ENCODE measurements at places on chromosomes 12 and 14.

GRCh38 chr12:24462946-24463345 is 486.0 kb downstream of the BCAT1 start:
- no peak for DNase-seq

DNA sequence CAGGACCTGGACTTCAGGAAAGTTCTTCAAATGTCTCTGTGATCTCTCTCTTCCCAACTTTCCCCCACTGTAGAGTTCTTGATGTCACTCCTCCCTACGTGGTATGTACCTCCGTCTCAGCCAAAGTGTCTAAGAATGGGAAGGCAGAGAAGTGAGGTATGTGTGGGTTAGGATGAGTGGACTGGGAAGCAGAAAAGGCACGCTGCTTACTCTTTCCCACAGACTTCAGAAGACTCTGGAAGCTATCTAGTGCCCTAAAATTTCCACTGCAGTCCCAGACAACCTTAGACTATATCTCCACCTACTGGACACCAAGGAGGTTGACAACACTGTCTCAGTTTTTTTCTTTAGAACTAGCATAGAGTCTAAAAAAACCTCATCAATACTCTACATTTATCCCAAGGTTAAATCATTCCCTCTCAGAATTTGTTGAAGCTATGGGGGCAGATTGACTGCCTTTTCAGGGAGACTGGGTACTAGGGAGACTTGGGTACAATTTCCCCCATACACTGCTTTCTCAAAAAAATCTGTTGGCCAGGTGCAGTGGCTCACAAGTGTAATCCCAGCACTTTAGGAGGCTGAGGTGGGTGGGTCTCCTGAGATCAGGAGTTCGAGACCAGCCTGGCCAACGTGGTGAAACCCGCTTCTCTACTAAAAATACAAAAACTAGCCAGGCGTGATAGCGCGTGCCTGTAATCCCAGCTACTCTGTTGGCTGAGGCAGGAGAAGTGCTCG is 20.6 kb upstream of the ITGA5 start:
- peak; percentile 87 for DNase-seq

DNA sequence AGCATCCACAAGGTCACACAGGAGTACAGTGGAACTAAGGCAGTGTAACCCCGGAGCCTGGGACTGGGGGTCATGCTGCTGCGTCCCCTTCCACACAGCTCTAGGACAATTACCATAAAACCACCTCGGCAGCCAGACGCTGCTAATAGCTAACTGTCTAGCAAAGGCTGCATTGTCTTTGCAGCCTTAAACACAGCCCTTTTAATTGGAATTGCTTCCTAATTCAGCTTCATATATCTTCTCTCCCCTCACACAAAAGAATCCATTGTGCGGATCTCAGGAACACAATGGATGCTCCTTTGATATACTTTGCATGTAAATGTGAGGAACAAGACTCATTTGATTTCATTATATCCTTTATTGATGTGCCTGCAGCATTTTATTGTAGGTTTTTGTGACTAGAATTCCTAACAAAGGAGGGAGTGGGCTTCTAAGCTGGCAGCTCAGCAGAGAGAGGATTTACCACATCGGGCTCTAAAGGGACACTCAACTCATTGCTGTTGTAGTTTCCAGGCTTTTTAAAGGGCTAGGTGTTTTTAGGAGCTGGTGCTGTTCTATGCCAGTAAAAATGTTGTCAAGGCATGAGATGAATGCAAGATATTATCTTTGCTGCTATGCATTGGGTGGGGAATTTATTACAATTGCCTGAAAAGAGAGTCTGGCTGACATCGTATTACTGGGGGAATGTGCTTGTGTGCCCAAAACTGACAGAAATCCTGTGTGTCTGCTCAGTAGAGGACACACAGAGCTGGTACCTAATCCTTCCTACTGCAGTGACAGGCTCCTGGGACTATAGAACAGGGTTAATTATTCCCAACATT is 30.4 kb upstream of the DACT1 start:
- DNase-seq, result no peak

- DNase-seq, result peak; percentile 75
These were observed at the start of gene SDS for GRCh38 chr12:113403435-113404415. Gene SDS (minus strand): TSS chr12:113403887. CDS start chr12:113399708, 4,179 bp downstream.

GRCh38 chr12:113762155-113762881 is 203.8 kb downstream of the RBM19 start:
- no peak for DNase-seq

DNA sequence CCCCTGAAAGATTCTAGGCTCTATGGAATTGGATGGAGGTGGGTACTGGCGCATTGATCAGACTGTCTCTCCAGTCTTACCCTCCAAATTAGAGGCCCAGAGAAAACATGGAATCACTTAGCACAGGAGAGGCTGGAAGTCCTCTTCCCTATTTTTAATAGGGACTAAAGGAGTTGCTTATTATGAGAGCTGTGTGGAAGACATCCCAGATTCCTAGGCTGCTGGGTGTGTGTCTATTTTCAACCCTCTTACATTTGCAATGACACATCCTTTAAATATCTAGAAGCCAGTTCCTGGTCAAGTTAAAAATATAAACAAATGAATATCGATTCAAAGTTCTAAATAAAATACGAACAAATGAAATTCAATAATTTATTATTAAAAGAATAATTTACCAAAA is 58.3 kb upstream of the ARID2 start:
- no peak for DNase-seq

- no peak for DNase-seq
These were observed 306.2 kb downstream of the GALC start for GRCh38 chr14:87686746-87687145.

DNA sequence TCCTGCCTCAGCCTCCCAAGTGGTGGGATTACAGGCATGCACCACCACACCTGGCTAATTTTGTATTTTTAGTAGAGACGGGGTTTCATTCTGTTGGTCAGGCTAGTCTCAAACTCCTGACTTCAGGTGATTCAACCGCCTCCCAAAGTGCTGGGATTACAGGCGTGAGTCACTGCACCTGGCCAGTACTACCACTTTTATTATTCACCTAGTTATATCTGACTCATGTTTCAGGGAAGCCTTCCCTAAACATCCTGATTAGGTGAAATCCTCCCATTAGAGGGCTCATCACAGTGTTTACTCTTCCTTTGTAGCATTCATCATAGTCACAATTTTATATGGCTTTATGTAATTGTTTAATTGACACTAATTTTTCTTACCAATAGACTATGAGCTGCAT is 295.3 kb upstream of the SOX5 start:
- DNase-seq, result no peak

- no peak for DNase-seq
These were observed 3.0 kb upstream of the BLOC1S1 start for GRCh38 chr12:55712700-55713415.

GRCh38 chr12:106585105-106585520 is 2.3 kb downstream of the RFX4 start:
- no peak for DNase-seq

DNA sequence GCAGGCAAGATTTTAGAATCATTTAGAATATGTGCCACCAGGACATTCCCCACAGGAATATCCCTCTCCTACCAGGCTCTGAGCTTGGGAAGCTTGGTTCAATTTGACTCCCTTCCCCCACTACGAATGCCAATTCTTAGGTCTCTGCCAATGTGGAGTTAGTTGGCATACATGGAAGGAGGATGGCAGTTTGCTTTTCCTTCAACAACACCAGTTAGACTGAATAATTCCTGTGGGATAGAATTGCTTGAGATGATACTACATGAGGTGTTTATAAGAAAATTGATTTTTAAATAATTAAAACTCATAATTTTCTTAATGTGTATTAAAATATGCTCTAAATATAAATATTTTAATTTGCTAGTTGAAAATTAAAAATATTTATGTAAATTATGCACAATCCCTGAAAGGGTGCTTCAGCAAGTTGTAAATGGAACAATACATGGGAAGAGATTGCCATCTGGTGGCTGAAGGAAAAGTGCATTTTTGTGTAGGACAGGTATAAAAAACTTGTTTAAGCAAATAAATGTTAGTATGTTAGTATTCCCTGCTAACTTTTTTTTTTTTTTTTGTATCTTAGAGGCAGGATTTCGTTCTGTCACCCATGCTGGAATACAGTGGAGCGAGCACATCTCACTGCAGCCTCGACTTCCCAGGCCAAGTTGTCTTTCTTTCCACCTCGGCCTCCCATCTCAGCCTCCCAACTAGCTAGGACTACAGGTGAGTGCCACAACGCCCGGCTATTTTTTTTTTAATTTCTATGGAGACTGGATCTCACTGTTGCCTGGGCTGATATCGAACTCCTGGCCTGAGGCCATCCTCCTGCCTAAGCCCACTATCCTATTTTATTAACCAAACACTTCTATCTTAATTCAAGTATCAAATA is 25.8 kb upstream of the STRAP start:
- DNase-seq, result peak; percentile 27

- DNase-seq, result no peak
These were observed 3.1 kb downstream of the ARID4A start for GRCh38 chr14:58301416-58301815.

DNA sequence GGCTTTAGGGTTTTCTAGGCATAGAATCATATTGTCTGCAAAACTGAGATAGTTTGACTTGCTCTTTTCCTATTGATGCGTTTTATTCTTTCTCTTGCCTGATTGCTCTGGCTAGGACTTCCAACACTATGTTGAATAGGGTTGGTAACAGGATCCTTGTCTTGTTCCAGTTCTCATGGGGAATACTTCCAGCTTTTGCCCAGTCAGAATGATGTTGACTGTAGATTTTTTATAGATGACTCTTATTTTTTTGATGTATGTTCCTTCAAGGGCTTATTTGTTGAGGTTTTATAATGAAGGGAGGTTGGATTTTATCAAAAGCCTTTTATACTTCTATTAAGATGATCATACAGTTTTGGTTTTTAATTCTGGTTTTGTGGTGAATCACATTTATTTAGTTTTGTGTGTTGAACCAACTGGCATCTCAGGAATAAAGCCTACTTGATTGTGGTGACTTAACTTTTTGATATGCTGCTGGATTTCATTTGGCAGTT is 478.2 kb downstream of the TMEM117 start:
- no peak for DNase-seq

DNA sequence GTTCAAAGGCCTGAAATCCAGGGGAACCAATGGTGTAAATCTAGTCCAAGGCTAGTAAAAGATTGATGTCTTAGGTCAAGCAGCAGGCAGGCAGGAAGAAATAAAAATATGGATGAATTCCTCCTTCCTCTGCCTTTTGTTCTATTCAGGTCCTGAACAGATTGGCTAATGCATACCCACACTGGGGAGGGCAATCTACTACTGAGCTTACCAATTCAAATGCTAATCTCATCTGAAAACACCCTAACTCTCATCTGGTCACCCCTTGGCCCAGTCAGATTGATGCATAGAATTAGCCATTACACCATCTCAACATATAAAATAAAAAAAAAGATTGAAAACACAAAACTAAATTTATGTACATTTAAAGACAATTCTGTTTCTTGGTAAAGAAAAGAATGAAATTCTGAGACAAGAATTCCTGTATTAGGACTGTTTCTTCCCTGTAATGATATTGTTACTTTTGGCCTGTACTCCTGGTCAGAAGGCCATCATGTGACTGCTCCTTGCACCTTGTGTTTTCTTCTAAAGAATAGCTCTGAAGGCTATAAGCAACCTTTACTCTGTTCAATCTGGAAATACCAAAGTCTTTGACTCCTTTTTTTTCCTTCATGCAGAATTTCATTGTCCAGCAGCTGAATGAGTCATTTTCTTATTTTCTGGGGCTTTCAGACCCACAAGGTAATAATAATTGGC is 19.9 kb downstream of the CLEC6A start:
- DNase-seq, result no peak

DNA sequence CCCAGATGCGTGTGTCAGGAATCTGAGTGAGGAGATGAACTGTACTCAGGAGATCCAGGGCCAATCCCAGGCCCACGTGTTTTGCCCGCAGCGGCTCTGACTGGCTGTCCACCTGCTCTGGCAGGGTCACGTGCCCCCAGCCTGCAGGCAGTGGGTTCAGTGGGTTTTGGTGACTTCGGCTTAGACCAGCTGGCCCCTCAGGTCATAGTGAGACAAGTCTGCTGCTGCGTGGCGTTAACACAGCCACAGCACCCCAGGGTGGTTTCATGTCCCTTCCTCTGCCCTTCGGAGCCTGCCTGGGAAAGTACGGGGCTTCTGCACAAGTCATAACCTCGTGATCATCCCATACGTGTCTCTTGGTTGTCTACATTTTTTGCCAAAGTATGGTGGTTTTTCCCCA is 2.6 kb downstream of the FBRSL1 start:
- no peak for DNase-seq

GRCh38 chr12:57550641-57551549 is 1.1 kb downstream of the KIF5A start:
- no peak for DNase-seq

DNA sequence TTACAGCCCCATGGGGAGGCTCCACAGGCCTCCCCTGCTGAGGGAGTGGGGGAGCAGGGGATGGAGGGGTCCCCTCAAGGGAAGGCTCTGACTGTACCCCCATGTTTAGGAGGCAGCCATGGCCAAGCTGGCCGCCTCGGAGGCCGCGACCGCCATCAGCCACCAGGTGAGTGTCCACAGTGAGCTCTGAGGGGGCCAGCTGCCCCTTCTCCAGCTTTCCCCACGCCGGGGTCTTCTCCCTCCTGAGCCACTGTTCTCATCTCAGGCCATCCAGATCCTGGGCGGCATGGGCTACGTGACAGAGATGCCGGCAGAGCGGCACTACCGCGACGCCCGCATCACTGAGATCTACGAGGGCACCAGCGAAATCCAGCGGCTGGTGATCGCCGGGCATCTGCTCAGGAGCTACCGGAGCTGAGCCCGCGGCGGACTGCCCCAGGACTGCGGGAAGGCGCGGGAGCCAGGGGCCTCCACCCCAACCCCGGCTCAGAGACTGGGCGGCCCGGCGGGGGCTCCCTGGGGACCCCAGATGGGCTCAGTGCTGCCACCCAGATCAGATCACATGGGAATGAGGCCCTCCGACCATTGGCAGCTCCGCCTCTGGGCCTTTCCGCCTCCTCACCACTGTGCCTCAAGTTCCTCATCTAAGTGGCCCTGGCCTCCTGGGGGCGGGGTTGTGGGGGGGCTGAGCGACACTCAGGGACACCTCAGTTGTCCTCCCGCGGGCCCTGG is 13.6 kb downstream of the ACADS start:
- no peak for DNase-seq

GRCh38 chr12:66500841-66501240 is 178.0 kb downstream of the GRIP1 start:
- no peak for DNase-seq

- no peak for DNase-seq
These were observed 4.3 kb upstream of the TRAF3 start for GRCh38 chr14:102772781-102773570.

DNA sequence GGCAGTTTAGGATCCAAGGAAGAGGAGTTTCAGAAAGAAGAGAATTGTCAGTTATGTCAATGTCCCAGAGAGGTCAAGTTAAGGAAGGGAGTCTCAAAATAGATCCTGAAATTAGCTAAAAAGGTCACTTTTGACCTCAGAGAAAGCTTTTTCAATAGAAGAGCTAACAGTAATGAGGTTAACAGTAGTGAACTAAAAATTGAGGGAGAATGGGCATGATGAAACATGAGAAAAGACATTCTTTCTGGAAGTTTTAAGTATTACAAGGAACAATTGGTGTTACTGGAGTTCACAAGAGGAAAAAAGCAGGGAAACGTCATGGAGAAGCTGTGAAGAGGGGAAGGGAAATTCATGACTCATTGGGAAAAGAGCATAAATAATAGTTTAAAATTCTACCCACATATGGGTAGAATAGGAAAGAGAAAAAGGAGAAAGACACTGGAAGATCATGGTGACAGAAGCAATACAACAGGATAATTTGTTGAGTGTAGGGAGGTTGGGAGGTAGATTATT is 381.2 kb upstream of the FAR2 start:
- no peak for DNase-seq

GRCh38 chr12:68042212-68042699 is 53.0 kb downstream of the IFNG-AS1 start:
- no peak for DNase-seq

- no peak for DNase-seq
These were observed 109.2 kb downstream of the VEZT start for GRCh38 chr12:95326855-95327254.

GRCh38 chr12:22238211-22238610 is 96.3 kb downstream of the ST8SIA1 start:
- no peak for DNase-seq

Data from Kasumi-1 (cell line).